ENCODE measurements at places on chromosomes 13 and 19.

DNA sequence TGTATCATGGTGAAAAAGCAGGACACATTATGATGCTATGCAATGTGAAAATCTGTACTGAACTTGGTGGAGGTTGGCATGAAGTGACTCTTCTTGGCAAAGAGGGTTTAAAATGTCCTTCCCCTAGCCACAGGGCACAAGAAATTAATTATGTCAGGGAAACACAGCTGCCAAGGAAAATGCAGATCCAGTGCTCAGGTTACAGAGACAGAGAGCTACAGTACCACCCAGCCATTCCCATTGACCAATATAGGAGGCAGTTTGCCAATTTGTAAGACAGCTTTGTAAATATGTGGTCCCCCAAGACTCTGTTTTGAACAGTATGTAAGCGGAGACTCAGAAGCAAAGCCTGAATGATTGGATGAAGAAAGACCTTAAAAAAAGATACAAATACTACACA, 69.4 kb upstream of the KLF12 start:
- no peak for DNase-seq

DNA sequence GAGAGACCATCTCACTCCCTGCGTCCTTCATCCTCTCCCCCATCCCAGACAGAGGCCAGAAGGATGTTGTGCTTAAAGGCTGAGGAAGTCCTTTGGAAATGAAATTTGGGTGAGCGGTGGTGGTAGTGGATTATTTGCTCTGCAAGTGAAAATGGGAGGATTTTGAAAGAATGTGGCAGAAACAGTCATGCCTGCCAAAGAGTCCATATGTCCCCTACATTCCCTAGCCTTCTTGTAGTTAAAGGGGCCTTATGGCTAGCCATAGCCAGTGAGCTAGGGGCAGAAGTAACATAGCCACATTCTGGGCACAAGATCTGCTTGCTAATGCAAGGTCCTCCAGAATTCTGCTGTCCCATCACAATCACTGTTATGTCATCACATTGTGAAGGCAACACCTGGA, 360.2 kb upstream of the TSHZ3 start:
- DNase-seq: no peak

GRCh38 chr19:40277356-40278059, 7.6 kb downstream of the AKT2 start:
- no peak for DNase-seq

DNA sequence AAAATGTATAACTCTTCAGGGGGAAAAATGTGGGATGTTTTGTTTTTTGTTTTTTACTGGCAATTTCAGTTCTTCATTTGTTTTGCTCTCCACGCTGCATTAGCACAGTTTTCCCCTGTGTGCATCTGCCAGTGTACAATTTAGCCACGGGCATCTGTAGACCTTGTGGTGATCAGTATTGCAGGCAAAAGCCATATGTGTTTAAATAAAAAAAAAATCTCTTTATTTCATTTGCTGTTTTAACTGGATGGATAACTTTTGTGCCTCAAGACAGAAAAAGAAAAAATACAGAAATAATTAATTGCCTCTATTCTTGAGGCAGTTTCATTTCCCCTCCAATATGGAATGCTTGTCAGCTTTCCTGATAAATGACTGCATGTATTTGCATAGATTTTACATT, 7.9 kb upstream of the MAB21L1 start:
- DNase-seq: no peak

DNA sequence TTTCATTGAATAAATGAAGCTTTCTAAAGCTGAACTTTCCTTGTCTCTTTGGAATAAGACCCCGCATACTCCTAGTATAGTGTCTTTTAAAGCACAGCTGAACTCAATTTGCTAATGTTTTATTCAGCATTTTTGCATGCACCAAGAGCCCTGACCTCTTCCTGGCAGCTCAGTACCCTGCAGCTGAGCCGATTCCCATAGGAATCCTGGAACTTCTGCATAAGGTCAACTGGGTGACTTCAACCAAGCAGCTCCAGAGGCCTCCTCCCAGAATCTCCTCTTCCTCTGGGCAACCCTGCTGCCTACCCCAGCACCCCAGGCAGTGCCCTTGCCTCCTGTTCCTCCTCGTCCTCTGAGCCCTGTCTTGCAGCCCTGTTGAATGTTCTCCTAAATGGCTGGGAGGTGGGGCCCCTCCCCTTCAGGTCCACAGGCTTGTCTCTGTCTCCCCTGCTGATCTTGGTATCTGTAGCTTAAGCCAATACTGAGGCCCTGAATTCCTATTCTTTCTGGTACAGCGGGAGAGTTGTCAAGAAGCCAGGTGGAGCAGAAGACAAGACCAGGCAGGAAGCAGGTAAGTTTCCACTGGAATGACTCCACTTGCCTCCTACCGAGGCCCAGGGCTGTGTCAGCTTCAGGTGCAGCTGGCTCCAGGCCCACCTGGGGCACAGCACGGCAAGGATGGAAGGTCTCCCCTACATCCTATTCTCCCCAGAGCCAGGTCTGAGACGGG, 23.6 kb upstream of the CCDC124 start:
- no peak for DNase-seq

GRCh38 chr13:88623150-88623549, 952.0 kb downstream of the SLITRK5 start:
- no peak for DNase-seq

- DNase-seq: peak; percentile 71
Observed at GRCh38 chr19:42606660-42607351, 12.1 kb upstream of the CEACAM8 start.

DNA sequence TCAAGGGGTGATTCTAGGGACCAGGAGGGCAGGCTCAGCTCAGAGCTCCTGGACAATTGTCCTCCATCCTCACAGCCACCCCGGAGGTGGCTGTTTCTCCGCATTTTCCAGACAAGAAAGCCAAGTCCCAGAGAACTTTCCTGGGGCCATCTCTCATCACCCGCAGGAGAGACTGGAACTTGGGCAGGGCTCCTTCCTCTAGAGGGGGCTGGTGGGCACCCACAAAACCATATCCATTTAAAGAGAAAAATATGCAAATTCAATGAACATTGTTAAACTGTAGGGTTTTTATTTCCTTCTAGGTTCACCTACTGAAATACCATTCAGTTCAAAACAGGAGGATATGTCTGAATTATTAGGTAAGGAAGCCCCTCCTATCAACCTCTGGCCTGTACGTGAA, 16.6 kb downstream of the SPACA7 start:
- DNase-seq: no peak

DNA sequence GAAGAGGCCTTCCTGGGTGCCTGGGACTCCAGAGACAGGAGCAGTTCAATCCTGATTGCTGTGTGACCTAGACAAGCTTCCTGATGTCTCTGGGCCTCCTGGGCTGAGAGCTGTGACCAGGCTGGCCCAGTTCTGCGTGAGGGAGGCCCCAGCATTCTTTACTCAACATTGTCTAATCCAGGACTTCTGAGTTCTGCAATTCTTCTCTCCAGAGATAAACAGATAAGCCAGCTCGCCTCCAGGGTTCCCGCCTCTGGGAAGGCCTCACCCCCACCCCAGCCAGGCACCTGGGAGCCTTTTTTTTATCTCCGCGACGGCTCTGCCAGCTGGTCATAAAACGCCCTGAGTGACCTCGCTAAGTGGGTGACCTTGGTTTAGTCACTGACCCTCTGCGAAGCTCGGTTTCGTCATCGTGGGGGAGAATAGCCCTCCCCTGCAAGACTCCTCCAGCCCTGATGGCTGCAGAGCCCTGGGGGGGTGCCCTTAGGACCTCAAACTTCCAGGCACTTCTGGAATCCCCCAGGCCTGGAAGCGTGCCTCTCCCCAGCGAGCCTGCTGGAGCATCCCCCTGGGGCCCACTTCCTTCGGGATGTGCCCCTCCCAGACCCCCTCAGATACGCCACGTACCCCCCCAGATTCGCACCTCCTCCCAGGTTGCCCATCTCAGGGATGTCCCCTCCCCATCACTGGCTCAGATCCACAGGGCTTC, 1.9 kb downstream of the SULT2B1 start:
- no peak for DNase-seq

GRCh38 chr13:111437417-111437816, 117.0 kb downstream of the TEX29 start:
- peak; percentile 41 for DNase-seq

GRCh38 chr19:17479325-17479791, 9.0 kb downstream of the SLC27A1 start:
- DNase-seq: no peak

GRCh38 chr19:29876414-29876813, 64.6 kb downstream of the CCNE1 start:
- no peak for DNase-seq

DNA sequence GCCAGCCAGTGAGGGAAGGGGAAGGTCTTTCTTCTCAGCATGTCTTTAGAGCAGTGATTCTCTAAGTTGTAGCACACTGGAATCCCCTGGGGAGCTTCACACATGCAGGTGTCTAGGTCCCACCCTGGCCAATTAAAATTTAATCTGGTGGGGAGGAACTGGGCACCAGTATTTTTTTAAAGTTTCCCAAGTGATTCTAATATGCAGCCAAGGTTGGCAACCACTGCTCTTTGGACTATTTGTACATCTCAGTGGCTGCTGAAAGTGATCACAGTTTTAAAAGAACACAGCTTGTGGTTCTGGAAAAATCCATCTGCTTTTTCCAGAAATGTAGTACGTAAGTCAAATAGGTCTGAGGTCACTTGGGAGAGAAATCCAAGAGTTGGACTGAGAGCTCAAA, 10.7 kb upstream of the KATNAL1 start:
- DNase-seq: no peak

- DNase-seq: peak; percentile 56
Observed at GRCh38 chr19:40466219-40466984, 399 bp upstream of the SPTBN4 start.

GRCh38 chr19:35347171-35347929, at the start of gene FFAR1:
FFAR1 (plus strand) TSS chr19:35347902; CDS start chr19:35351552, 3,650 bp downstream.
- peak; percentile 32 for DNase-seq

Measured in ecto neural progenitor cell (in vitro differentiated cells).